ENCODE measurements at places on chromosomes 6 and 20.

DNA sequence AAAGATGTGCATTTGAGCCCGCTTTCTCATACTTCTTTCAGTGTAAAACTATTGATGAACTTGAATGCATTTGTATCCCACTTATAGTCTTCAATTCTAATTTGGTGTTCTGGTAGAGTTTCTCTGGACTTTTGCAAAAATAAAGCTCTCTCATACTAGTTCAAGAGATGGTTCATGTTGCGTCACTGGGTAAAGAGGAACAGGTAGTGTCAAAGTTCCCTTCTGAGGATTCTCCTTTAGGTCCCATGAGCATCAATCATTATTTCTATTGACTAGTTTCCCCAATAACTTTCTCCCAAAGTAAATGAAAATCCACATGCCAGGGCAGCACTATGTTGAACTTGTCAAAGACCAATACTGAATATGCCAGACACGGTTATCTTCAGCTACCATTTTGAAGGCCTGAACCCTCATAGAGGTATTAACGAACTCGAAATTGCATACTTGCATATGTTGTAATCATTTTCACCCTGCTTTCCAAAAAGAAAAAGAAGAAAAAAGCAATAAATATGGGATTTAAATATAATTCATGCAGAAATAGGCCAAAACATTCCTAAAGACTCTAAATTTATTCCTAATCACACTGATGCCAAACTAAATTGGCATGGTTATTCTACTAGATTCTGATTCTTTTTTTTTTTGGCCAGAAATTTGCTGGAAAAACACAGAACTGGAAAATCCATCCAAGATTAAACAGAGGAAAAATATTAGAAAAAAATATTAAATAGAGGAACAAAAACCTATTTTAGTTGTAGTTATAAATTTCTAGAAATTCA is 84.5 kb downstream of the SGK1 start:
- no peak for DNase-seq

DNA sequence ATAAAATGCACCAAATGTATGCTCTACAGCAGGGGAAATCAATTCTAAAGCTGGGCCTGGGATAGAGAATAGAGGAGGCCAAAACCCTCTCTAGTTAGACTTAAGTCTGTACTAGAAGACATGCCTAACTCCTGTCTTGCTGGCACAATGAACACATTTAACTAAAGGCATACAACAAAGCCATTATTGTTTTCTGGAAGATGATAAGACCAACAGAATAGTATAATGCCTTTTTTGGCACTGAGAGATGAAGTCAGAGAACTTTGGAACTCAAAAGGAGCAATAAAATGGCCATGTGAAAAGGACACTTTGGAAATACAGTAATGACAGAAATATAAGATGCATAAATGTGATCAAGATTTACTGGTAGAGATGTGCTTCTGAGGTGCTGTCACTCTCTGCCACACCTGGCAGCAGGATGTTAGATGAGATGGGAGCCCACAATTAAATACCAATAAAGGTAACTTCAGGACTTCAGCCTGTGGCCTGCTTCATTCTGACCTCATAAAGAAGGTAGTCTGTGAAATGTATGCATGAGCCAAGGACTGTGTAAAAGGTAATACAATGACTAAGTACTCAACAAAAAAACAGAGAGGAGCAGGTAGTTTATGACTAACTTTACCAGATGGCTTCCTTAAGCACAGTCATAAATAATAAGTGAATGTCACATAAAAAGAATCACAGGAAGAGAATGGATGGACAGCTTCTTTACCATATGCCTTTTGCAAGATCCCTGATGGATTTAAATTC is 333.4 kb downstream of the BCKDHB start:
- no peak for DNase-seq

GRCh38 chr6:8110725-8111124 is 8.4 kb upstream of the EEF1E1 start:
- DNase-seq = no peak

GRCh38 chr20:45970646-45971424 is 1.2 kb downstream of the ZNF335 start:
- DNase-seq = no peak

GRCh38 chr20:36644032-36644705 is 1.8 kb downstream of the SLA2 start:
- peak; percentile 38 for DNase-seq

DNA sequence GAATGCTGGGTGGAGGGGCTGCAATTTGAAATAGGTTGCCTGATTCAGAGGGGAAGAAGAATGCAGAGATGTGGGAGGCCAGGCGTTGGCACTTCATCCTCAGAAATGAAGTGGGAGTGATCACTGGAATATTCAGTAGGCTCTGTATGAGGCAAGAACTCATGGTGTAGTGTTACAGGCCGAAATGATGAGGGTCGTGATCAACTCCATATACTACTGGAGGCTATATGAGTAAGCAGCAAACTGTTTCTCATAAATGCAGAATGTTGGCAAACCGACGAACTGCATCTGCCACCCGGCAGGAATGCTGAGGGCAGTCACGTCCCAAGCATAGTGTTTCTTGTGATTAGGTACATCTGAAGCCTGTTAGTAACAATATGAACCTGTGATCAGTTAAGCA is 12.7 kb downstream of the KCNS1 start:
- DNase-seq = no peak

GRCh38 chr6:33987531-33988021 is 158.3 kb downstream of the GRM4 start:
- DNase-seq = no peak

DNA sequence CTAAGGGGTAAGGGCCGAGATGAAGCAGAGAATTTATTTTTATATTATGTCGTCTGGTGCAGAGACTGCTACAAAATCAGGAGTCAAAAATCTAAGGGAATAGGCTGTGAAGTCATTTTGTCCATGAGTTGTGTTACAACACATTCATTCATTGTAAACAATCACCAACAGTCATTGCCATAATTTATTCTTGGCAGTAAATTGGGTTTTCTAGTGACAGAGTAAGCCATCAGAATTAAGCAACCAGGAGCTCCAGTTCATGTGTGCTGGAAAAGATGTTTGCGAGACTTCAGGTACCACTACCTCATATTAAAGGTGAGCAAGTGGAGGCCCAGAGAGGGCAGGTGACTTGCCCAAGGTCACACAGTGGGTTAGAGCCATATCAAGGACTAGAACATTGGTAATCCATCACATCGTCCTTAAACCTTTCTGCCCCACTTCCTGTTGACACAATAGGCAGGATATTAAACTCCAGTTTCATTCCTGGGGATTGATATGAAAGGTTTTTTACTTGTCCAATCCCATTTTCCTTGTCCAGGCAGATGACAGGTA is 46.0 kb downstream of the E2F3 start:
- no peak for DNase-seq

DNA sequence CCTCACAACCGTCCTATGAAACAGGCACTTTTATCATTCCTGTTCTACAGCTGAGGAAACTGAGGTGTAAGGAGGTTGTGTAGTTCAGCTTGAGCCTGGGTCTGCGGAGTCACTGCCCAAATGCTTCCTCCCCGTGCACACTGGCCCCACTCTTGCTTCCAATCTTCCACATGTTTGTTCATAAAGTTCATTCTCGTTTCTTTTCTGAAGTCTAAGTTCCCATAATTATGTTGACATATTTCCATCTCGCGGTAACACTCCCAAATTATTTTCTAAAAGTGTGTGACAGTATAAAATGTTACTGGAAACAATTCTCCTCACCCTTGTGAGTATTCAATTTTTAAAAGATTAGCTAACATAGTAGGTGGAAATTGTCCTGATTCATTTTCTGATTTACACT is 106.9 kb downstream of the SLC22A3 start:
- DNase-seq = no peak

DNA sequence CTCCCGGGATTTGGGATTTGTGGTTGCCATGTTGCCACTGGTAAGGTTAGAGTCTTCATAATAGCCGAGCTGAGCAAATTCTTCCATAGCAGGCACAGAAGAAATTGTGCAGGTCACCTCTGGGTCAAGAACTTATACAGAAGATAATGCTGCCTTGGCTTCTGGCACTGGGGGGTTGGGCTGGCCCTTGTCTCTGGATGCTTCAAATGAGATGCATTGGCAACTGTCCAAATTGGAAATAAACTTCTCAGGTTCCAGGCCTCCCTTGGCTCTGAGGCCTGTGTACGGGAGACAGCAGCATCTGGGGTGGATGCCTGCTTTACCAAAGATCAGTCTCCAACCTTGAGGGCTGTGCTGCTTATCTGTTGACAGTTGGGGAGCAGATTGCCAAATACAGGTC is 26.2 kb downstream of the MYO6 start:
- DNase-seq = no peak

DNA sequence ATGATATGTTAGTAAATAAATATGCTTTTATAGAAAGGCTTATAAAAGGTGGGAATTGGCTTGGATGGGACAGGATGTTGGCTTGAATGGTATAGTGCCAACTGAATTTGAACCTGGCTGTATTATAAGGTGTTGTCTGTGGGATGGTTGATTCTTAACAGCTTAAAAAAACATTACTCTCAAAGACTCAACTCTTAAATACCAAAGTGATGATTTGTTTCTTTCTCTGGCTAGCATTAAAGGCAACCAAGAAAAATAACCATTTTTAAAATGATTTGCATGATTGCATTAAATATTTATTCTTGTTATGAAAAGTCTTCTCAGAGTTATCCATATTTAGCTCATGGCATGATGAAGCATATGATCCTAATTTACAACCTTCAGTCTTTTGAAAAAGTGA is 216.2 kb downstream of the RIMS1 start:
- DNase-seq = no peak

DNA sequence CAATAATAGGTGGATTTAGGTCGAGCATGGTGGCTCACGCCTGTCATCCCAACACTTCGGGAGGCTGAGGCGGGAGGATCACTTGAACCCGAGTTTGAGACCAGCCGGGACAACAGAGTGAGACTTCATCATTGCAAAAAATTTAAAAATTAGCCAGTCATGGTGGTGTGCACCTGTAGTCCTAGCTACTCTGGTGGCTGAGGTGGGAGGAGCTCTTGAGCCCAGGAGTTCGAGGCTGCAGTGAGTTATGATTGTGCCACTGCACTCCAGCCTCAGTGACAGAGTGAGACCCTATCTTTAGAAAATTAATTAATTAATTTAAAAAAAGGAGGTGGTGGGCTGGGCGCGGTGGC is 13.4 kb upstream of the C20orf203 start:
- DNase-seq = no peak

DNA sequence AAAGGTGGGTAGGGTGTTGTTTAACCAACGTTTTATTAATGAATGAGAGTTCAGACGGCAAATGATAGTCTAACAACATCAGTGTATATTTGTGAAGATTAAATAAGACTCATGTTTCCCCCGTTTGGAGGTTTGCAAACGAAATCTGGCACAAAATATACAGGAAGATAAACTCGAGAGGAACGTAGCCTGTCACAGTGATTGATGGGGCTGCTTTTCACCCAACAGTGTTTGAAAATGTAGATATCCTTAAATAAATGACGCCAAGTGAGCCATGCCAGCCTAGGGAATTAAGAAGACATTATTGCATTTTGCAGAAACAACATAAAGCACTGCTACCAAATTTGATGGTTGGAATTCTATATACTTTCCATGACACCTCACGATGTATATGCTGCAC is 696.5 kb upstream of the FLRT3 start:
- DNase-seq = no peak

- DNase-seq = no peak
Observed at GRCh38 chr20:23654000-23654399, 16.2 kb upstream of the CST3 start.

DNA sequence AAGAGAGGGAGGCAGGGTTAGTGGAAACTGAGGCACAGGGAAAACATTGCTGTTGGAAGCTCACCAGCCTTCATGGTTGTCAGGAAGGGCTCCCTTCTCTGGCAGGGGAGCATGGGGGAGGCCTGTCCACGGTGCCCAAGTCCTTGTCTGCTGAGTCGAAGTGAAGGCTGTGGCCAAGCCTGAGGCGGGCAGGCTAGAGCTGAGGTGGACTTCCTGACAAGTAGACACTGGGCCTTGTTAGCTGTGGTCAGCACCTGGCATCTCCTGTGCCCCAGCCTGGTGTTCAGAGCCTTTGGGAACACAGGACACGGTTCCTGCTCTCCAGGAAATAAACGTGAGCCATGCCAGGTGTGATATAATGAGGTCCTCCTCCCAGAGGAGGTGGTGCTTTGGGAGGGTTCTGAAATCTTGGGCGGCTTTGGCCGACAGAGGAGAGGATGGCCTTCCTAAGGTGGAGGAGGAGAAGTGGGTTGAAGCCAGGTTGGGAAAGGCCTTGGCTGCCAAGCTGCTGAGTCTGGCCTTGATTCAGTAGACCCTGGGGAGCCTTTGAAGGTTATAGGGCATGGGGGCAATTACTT is 138.4 kb upstream of the RNF24 start:
- no peak for DNase-seq

- no peak for DNase-seq
Observed at GRCh38 chr6:38801305-38801704, 86.2 kb downstream of the DNAH8 start.

GRCh38 chr6:156319707-156320106 is 457.5 kb upstream of the ARID1B start:
- no peak for DNase-seq

GRCh38 chr6:165823609-165824326 is 160.7 kb upstream of the PDE10A start:
- DNase-seq = no peak

GRCh38 chr6:155262655-155263054 is 1.2 kb upstream of the CLDN20 start:
- no peak for DNase-seq

DNA sequence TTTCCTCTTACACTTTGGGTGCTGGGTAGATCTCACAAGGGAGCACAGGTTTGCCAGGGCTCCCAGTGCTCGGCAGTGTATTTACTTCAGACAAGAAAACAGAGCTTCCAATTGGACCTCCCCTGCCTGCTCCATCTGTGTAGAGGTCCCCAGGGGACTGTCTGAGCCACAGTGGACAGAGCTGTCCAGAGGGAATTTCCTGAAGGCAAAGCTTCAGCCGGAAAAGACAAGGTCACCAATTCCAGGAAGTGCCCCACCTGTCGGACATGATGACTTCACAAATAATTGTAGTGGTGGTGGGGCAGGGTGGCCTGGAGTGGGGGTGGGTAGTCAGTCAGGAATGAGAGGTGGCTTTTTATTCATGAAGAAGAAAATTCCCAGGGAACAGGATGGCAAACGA is 18.6 kb downstream of the ADGRF5 start:
- no peak for DNase-seq

- peak; percentile 28 for DNase-seq
Observed at GRCh38 chr20:51525241-51526105, 17.0 kb downstream of the NFATC2 start.

- no peak for DNase-seq
Observed at GRCh38 chr6:87636315-87636714, 46.4 kb downstream of the ORC3 start.

All from stimulated activated CD8-positive, alpha-beta memory T cell treated with anti-CD3 and anti-CD28 coated beads, Interleukin-7, amount 100 ng/mL, for 24 hours (primary cell).